NCI-H510A treated with DMSO at 0.1 percent for 48 hours (cell line): ENCODE measurements at places on chromosomes 16 and 17.
A peak's percentile ranks its signal among the peaks of the same experiment; 100 is the strongest.

- DNase-seq, result peak; percentile 44
Measured at GRCh38 chr17:39677542-39678339, 9.5 kb downstream of the PNMT start.

DNA sequence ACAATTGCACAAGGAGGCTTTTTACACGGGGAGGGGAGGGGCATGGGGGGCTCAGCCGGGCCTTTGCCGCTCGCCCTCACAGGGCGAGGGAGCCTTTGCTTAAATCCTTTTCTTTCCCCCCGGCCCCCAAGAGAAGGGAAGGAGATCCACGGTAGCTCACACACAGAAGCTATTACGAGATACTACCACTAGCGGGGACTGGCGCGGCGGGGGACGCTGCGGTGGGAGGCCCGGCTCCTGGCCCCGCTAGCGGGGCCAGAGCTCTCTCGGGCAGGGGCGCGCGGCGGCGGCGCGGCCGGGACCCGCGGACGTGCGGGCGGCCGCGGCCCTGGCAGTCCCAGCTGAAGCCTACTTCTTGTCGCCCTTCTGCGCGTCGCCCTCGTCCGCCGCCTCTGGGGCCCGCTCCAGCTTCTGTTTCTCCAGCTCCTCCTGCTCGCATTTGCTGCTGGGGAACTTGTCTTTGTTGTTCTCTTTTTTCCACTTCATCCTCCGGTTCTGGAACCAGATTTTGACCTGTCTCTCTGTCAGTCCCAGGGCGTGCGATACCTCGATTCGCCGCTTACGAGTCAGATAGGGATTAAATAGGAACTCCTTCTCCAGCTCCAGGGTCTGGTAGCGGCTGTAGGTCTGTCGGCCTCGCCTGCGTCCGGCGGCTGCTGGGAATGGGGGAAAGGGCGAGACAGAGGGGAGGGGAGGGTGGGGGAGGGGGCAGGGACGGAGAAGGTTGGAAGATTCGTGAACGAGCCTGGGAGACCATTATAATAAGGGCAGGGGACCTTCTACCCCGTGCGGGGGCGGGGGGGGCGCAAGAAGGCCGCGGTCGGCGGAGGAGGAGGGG is 2.0 kb downstream of the HOXB8 start:
- no peak for DNase-seq

GRCh38 chr16:67969254-67970039 is 1.0 kb upstream of the SLC12A4 start:
- DNase-seq, result no peak

GRCh38 chr17:65633146-65633881 is 71.9 kb upstream of the AXIN2 start:
- no peak for DNase-seq

- DNase-seq, result no peak
Measured at GRCh38 chr16:4745274-4745569, 10.9 kb downstream of the DNAAF8 start.

DNA sequence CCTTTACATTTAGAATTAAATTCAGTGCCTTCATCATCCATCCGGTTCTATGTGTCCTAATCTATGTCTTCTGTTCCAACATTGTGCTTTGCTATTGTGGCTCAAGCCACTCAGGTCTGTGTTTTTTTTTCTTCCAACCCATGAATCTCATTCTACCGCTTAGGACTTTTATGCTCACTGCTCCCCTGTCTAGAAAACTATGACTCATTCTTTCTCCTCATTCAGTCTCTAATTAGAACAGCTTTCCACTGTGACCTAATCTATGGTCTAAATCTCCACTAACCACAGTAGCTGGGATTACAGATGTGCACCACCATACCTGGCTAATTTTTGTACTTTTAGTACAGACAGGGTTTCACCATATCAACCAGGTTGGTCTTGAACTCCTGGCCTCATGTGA is 418.7 kb downstream of the KCNJ2 start:
- no peak for DNase-seq

DNA sequence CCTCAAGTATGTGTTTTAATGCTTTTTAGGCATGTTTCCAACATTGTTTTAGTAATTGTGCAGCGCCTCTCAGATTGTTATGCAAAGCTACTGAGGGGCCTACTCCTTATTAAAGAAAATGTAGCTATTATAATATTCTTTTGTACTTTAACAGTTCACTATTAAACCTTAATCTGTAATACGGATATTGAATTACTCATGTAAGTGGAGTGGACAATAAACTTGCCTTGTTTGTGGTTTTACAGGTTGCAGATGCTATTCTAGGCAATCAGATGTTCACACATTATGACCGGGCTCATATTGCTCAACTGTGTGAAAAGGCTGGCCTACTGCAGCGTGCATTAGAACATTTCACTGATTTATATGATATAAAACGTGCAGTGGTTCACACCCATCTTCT is 41.0 kb downstream of the PTRH2 start:
- DNase-seq, result no peak

GRCh38 chr17:6660101-6660500 is 8.5 kb downstream of the C17orf100 start:
- no peak for DNase-seq

GRCh38 chr17:33381201-33381600 is 88.1 kb upstream of the ASIC2 start:
- DNase-seq, result no peak

DNA sequence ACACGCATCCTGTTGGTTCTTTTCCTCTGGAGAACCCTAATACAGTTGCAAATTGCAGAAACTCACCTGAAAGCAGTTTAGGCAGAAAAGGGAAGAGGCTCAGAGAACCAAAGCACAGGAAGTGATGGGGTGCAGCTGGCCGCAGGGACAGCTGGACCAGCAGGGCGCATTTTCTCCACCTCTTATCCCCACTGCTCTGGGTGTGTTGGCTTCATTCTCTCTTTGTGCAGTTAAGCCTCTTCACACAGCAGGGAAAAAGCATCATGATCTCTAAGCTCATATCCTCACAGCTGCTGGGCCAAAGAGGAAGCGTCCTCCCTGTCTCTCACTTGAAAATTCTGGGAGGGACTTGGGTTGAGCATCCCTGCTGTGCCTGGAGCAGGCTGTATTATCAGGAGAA is 20.0 kb upstream of the LRRC75A start:
- peak; percentile 77 for DNase-seq

DNA sequence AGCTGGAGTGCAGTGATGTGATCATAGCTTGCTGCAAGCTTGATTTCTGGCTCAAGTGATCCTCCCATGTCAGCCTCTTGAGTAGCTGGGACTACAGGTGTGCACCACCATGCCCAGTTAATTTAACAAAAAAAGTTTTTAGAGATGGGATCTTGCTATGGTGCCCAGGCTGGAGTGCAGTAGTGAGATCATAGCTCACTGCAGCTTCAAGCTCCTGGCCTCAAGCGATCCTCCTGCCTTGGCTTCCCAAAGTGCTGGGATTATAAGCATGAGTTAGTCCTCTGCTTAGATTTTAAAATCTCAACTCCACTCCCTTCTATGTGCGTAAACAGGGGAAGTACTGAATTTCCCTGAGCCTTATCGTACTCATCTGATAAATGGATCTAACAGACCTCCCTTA is 6.3 kb downstream of the RABEP2 start:
- no peak for DNase-seq
